ENCODE measurements at places on chromosomes 12 and 14. TPM values are rescaled to one million over a fixed set of nuclear protein-coding genes. Genes with fewer than 3 reads are reported as not detected.

DNA sequence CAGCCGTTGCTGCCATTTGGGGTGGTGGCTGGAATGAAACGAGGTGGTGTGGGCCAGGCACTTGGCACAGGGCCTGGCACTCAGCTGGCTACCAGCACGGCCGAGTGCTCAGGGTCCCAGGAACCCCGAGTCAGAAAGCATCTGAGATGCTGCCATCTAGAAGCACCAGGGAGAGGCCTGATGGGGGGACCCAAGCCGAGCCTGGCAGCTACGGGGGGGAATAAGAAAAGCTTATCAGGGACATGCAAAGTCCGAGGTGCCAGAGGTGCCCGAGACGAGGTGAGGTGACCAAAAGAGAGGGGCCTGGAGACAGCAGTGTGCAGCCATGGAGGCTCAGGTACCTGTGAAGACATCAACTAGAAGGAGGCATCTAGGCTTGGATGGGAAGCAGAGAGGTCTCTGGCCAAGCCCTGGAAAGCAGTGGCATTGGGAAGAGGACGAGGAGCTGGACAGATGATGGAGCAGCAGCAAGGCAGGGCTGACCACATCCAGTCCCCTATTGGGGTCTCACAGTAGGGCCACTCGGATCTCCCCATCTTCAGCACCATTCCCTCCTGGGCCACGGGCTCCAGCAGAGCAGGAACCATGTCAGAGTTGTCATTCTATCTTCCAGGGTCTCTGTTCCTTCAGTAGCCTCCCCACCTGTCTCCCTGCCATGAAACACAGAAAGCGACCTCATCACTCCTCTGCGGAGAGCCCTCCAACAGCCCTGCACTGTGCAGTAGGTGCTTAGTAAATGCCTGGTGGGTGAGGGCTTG, 59.3 kb upstream of the DIO3 start:
- H3K36me3 ChIP-seq, result no peaks in the 10 kb centered on the region
- no peaks in the 10 kb centered on the region for H3K27me3 ChIP-seq
- no peak for DNase-seq

- no peaks in the 10 kb centered on the region for H3K27me3 ChIP-seq
- no peak overlapping the region for H3K27ac ChIP-seq
- no peak for DNase-seq
- H3K4me1 ChIP-seq, result peaks cover 2% of the 10 kb centered on the region
- no peak overlapping the region for H3K4me3 ChIP-seq
- no peaks in the 10 kb centered on the region for H3K36me3 ChIP-seq
Measured at GRCh38 chr14:100346306-100347091, 23.4 kb downstream of the SLC25A47 start.

DNA sequence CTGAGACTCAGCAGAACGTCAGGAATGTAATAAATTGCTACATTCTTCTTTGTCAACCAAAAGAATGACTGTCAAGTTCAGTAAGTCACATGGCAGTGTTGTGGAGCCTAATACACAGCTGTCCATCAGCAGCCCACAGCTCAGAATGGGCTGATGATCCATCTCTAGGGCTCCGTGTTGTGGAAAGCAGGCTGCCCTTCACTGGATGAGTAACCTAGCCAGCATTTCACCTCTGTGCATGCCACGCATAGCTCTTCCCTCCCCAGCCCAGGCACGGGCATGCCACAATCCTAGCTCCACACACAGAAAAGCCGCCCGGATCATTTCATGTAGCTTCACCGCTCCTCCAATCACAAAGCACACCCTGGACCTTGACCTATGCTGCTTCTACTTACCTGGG, 878.0 kb upstream of the TMEM132C start:
- H3K4me3 ChIP-seq, result no peak overlapping the region
- no peaks in the 10 kb centered on the region for H3K27me3 ChIP-seq
- no peaks in the 10 kb centered on the region for H3K36me3 ChIP-seq
- DNase-seq, result no peak
- H3K4me1 ChIP-seq, result no peaks in the 10 kb centered on the region
- H3K27ac ChIP-seq, result no peak overlapping the region

GRCh38 chr12:24133384-24133783, 183.9 kb upstream of the SOX5 start:
- H3K27me3 ChIP-seq, result no peaks in the 10 kb centered on the region
- no peaks in the 10 kb centered on the region for H3K36me3 ChIP-seq
- H3K4me3 ChIP-seq, result no peak overlapping the region
- no peaks in the 10 kb centered on the region for H3K4me1 ChIP-seq
- DNase-seq, result no peak

POTEM gene
- not detected for total RNA-seq

PTPRR gene
- not detected for total RNA-seq

LRR1 gene
- 23.3 TPM for total RNA-seq

ERP27 gene
- total RNA-seq, result not detected

LRP1-AS gene
- not detected for total RNA-seq

COX8C gene
- not detected for total RNA-seq
